ENCODE measurements at places on chromosomes 2 and 18.

DNA sequence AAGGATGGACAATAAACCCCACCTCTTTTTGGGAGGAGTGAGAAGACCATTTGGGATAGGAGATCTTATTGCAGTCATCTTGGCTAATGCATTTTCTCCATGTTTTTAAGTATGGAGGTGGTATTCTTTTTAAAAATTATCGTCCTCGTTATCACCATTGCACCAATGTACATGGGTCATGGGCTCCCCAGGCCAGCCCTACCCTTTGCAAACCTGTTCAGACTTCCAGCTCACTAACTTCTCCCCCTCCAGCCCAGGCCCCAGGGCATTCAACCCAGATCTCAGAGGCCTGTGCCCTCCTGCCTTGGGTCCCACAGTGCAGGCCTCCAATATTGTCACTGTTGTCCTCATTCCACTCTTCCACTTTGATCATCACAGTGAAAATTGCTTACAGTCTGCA is 68.4 kb downstream of the BCL2L11 start:
- DNase-seq, result no peak

GRCh38 chr2:101106453-101107181 is 44.6 kb downstream of the TBC1D8 start:
- no peak for DNase-seq

DNA sequence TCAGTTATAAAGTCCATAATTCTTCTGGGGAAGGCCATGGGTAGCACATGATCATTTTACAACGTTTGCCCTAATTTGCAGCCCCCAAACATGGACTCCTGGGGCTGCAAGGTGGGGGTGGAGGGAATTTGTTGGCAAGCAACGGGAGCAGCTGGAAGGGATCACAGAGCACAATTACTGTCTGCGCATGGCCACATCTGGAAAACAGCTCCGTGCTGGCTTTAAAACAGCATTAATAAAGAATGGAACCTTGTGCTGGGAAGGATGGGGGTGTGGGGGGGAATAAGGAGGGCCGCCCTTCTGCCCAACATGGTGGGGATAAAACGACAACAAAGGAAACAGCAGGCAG is 60.9 kb upstream of the SLC14A2 start:
- no peak for DNase-seq

GRCh38 chr2:151826737-151827157 is 1.5 kb downstream of the ARL5A start:
- no peak for DNase-seq

- DNase-seq, result no peak
Measured at GRCh38 chr2:49165662-49166061, 11.3 kb upstream of the FSHR start.

DNA sequence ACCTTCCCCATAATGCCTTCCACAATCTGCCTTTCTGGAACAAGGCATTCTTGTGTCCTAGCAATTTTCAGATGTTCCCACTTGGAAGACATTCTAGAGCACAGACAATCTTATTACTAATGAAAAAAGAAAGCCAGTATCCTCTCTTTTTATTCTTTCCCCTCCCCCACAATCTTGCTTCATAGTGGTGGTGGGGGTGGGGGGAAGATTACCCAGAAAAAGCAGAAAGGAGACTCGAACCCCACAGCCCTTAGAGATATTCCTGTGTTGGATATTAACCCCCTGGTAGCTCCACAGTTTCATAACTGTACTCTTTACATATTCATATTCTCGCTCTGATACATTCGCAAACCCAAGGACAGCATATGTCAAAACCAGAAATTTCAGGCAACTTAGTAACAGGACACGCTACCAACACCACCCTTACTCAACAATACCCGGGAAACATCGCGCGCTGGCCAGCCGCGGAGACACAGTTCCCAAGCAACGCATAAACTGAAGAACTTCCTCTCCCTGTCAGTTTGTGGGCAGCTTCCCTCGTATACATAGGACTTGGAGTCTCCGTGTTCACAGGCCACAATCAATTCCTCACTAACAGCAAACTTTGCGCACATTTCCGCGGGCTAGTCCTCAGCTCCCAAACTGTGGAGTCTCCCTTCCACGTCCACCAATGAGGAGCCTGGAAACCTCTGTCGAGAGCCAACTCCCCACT is 793 bp downstream of the NR4A2 start:
- no peak for DNase-seq

DNA sequence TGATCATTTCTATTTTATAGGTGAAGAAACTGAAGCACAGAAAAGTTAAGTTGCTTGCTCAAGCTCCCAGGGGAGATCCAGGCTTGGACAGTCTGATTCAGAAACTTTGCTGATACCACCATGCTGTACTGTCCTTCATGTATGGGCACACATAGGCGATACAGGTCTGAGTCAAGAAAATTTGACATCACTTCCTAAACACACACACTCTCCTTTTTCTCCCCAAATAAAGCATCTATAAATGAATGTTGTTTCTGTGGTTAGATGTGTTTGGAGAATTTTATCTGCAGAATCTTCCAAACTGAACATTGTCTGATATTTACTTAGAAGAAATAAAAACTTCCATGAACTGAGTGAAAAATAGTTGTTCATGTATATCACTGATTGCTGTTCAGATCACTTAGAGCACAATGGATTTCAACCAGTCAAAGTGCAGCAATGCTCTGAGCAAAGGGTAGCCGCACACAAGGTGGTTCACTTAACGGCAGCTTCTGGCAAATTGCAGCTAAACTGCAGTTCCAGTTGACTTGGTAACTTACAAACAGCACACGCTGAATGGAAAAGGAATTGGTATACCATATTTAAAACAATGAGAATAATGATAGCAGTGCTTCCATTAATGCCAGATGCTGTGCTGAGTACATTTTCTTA is 10.0 kb upstream of the AGFG1 start:
- no peak for DNase-seq

- DNase-seq, result no peak
Measured at GRCh38 chr2:11925295-11926066, 179.0 kb downstream of the LPIN1 start.

- peak; percentile 51 for DNase-seq
Measured at GRCh38 chr2:11129598-11130449, 25.4 kb upstream of the SLC66A3 start.

GRCh38 chr2:22855761-22856184 is 529.2 kb upstream of the KLHL29 start:
- DNase-seq, result no peak

Data from activated gamma-delta T cell (primary cell).